ENCODE measurements at places on chromosomes 11 and 22.

DNA sequence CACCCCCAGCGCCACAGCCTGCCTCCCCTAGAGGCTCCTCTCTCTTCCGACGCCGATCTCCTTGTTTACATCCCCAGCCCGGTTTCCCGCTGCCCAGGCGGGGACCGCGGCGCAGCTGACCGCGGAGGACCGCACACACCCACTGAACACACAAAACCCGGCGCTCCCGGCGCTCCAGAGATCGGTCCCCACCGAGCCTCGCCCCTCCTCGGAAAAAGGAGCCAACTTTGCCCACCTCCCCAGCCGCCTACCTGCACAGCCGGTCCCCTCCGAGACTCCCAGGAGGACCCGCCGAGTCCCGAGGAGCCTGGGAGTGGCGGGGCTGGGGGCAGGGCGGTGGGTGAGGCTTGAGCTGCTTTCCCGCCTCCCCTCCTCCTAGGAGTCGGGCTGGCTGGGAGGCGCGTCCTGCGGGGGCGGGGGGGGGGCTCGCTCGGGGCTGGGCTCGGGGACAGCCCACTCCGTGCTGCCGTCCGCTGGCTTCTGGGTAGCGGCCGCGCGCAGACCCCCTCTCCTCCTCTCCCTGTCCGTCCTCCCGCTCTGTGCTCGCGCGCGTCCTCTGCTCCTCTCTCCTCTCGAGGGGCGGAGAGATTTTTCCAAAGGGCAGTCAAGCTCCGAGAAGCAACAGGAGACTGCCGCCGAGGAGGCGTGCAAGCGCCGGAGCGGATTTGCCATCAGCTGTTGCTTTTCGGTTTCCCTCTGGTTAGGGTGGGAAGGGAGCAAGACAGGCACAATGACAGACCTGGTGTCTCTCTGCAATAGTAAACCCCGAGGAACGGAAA lies at the start of gene FXYD6:
Gene FXYD6, minus strand, starts transcription at position 318 of the 779 bp plus-strand sequence. CDS start 33,882 bp downstream, outside the sequence.
- peak; percentile 44 for DNase-seq

DNA sequence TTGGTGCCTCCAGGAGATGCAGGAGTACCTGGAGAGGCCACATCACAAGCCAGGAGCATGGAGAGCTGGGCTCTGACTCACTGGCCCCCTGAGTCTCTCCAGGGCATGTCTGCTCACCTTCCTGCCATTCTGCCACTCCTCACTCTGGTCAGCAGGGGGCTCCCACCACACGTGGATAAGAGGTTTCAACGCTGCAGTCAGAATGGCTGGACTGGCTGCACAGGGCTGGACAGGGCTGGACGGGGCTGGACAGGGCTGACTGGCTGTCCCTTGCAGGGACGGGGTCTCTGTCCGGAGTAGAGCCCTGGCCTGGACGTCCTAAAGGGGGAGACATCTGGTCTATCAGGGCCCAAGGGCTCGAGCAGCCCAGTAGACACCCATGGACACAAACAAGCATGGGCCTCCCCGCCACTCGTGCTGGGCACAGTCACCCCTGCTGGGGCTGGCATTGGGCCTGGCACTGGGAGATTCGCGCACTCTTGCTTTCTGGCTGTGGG lies 34.6 kb downstream of the CYTH4 start:
- peak; percentile 82 for DNase-seq

GRCh38 chr11:64802370-64803157 lies 450 bp downstream of the MAP4K2 start:
- DNase-seq: no peak

DNA sequence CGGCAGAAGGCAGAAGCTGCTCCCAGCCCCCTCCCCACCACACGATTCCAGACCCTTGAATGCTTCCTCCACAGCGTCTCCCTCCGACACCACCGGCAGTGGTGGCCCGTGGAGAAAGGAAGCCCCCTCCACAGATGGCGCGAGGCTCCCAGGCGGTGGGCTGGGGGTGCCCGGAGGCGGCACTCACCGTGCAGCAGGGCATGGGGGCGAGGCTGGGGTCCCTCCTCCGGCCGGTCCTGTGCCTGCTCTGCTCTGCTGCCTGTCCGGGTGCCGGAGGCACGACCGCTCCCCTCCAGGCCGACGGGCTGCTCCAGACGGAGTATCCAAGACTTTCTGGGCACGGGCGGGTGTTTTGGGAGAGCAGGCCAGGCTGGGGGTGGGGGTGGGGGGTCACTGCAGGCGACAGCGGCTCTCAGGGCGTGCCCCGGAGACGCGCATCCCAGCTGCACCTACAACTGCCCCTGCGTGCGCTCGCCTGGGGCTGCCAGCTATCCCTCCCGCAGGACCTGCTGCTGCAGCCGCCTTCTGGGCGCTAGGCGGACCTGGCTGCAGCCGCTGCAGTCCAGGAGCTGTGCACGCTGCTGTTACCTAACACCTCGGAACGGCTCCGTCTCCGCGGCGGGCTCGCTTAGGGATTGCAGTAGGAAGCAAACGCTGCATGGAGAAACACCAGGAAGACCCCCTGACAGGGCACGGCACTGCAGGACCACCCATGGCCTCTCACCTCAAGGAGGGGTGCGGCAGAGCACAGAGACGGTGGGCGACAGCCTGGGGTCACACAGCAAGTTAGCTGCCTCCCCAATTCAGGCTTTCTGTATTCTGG lies 15.2 kb downstream of the MRGPRG start:
- DNase-seq: no peak

GRCh38 chr22:42565956-42566355 lies 12.2 kb downstream of the SERHL2 start:
- no peak for DNase-seq

GRCh38 chr11:115141231-115142114 lies 362.7 kb downstream of the CADM1 start:
- no peak for DNase-seq

DNA sequence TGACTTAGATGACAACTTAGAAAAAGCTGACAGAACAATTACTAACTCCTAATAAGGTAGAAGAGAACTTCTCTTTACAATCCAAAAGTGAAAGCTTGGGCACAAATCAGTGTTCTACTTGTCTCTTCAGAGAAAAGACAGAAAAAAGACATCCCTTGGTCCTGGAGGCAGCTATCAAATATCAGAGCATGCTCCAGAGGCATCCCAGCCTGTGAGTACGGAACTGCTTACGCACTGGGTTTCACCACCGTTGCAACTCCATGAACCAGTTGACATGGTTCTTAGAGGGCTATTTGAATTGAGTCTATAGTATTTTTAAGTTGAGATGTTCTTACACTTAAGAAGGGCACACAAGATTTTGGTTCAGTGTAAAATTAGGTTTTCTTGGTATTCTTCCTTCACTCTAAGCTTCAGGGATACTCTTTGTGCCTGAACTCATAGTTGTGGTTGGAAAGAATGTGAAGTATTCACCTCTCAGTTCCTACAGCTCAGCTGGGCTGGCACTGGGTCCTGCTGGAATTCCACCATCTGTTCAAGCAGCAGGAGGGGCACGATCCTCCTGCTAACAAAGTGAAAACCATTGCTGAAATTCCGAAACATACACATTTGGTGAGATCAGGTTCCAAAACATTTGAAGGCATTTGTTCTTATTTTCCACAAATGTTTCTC lies 6.3 kb downstream of the AKIP1 start:
- DNase-seq: peak; percentile 92

DNA sequence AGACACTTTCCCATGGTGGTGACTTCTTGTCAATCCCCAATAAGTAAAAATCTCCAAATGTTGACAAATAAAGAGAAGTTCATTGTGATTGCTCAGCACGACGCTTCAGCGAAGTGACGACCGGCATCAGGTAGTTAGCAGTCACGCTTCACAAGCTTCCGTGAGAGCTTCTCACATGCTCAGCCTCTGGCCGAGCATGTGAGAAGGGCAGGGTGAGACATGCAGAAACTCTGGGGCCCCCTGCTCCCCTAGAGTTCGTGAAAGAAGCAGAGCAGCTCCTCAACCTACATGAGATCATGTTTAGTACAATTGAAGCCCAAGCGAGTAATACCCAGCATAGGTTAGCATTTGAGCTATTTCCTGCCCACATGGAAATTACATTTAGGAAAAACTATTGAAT lies 4.4 kb upstream of the C11orf16 start:
- DNase-seq: no peak

- DNase-seq: no peak
Observed at GRCh38 chr22:33440756-33441155, 382.6 kb upstream of the SYN3 start.

- DNase-seq: no peak
Observed at GRCh38 chr22:28012832-28013460, 93.9 kb upstream of the PITPNB start.

GRCh38 chr11:107928767-107929507 lies 689 bp downstream of the RAB39A start:
- DNase-seq: no peak

GRCh38 chr11:34466802-34467488 lies 28.2 kb downstream of the CAT start:
- no peak for DNase-seq

DNA sequence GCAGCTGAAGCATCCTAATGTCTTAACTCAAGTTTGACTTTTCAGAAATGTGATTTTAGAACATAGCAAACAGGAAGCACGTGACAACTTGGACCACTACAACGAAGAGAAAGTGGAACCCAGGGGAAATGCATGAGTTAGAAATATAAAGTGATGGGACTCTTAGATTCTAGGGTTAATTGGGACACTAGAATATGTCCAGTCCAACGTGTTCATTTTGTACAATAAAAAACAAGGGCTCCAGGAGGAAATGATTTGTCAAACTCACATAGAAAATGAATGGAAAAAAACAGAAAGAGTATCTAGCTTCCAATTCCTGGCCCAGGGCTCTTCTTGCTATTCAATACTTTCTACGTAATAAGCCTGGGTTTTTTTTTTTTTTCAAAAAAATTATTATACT lies 30.7 kb downstream of the TIMP3 start:
- DNase-seq: no peak

DNA sequence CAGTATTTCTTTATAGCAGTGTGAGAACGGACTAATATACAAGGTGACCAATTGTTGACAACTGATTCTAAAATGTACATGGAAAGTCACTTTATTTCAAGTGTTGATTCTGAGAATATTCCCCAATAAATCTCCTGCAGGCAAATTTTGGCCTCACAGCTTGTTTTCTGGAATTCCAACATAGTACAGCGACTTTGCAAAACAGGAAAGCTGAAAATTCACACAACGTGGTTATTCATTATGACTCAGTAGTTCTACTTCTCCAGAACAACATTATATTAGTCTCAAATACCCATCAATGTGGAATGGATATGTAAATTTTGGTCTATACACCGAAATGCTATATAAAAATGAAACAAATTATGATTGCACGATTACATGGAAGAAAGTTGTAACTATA lies 22.5 kb upstream of the OR5AN1 start:
- no peak for DNase-seq

DNA sequence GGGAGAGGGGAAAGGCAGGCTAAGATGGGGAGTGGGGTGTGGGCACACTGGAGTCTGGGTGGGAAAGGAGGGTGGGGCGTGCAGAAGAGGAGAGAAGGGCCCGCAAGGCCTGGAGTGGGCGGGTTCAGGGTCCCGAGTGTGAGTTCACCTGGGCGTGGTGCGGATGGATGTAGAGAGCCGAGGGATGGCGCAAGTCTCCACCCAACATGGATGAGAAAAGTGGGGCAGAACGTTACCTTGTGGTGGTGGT lies 364 bp upstream of the ABCC8 start:
- no peak for DNase-seq

DNA sequence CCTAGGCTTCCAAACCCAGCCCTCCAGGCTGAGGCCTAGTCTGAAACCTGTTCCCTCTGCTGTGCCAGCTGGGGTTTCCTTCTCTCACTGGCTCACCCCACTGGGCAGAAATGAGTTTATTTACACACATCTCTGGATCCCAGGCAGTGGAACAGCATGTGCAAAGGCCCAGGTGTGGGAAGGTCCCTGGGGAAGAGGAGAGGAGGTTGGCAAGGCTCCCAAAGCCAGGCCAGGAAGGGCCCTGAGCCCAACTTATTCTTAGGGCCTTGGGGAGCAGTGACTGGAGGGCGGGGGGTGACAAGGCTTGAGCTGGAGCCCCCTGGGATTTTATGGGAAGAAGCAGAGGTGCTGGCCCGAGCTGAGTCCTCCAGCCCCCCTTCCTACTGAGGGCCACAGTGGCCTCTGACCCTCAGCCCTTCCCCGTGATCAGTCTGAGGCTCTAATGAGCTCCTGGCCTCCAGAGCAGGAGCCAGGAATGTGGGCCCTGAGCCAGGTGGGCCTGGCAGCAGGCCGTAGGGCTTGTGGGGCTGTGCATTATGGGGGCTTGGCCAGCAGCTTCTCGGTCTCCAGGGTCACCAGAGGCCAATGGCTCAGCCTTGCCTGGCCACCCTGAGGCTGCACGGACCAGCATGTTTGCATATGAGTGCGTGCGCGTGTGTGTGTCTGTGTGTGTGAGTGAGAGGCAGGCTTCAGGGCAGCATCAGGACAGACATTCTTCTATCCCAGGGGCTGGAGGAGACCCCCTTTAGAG lies 2.9 kb downstream of the MYO7A start:
- peak; percentile 29 for DNase-seq

GRCh38 chr11:848380-848931 lies 5.8 kb downstream of the TSPAN4 start:
- DNase-seq: peak; percentile 30

DNA sequence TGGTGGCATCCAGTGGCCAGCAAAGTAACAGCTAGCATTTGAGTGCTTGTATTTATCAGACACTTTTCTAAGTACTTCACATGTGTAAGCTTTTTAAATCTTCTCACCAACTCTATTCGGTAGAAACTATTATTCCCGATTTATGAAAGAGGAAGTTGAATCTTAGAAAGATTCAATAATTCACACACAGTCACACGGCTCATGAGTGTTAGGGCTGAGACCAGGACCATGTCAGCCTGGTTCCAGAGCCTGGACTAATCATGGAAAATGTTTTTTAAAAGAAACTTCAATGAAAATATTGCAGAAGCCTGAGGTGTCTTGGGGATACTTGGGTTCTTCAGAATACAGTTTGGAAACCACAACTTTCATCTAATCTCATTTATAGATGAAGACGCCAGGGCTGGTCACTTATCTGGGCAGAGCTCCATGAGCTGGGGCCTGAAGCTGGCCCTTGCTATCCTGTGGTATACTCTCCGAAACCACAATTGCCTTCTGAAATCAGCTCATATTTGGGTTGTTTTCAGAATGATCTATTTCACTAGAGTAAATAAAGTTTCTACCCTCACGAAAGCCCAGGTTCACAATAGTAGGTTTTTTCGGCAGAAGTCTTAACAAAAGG lies 4.3 kb upstream of the CRTAM start:
- no peak for DNase-seq

DNA sequence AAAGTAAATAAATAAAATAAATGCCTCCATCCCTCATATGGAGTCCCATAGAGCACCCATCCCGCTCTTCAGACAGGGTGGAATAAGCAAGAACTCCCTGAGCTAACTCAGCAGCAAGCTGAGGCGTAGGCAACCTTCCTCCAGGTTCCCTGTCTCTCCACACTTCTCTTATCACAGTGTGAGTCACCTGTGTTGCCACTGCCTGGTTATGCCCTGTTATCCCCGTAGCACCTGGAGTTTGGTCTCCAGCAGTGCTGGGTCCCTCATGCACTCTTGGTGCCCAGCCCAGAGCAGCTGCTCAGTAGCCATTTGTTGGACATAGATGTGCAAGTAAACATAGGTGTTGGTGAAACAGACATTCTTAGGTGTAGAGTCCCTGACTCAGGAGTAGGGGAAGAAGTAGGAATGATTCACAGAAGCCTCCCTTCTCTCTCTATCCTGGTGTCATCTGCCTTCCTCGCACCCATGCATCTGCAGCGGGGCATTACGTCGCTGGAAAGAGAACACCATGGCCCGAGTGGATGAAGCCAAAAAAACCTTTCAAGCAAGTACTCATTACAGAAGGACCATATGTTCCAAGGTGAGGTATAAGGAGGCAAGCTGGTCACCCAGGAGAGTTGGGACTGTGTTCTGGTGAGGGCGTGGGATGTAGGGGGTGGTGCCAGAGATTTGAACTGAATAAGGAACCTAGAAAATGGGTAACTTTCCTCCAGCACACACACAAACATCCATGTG lies 56.0 kb downstream of the PISD start:
- no peak for DNase-seq
